ENCODE measurements at places on chromosomes 3 and 15.

GRCh38 chr3:79960594-79960993, 192.8 kb upstream of the ROBO1 start:
- no peak for DNase-seq

- DNase-seq, result no peak
Measured at GRCh38 chr15:56241374-56242105, 2.1 kb downstream of the RFX7 start.

DNA sequence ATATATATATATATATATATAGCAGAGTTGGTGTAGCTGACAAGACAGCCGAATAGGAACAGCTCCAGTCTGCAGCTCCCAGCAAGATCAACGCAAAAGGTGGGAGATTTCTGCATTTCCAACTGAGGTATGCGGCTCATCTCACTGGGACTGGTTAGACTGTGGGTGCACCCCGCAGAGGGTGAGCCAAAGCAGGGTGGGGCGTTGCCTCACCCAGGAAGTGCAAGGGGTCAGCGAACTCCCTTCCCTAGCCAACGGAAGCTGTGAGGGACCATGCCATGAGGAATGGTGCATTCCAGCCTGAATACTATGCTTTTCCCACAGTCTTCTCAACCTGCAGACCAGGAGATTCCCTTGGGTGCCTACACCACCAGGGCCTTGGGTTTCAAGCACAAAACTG, 81.7 kb upstream of the ST3GAL6 start:
- DNase-seq, result no peak

- no peak for DNase-seq
Measured at GRCh38 chr3:69239063-69239462, 116.7 kb upstream of the LMOD3 start.

DNA sequence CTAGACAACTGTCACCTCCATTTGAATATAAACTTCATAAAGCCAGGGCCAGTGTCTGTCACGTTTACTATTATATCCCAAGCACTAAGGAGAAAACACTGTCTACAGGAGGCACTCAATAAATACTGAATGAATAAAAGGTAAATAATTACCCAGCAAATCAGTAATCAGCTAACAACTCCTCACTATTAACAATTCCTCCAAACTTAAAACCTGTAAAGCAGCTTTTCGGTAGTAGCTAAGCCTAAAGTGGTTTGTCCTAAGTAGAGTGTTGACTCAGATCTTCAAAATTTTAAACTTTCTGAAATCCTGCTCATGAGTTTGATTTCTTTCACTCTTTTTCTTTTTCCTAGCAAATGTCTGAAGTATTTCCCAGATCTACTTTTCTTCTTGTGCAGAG, 39.9 kb downstream of the C3orf80 start:
- no peak for DNase-seq

DNA sequence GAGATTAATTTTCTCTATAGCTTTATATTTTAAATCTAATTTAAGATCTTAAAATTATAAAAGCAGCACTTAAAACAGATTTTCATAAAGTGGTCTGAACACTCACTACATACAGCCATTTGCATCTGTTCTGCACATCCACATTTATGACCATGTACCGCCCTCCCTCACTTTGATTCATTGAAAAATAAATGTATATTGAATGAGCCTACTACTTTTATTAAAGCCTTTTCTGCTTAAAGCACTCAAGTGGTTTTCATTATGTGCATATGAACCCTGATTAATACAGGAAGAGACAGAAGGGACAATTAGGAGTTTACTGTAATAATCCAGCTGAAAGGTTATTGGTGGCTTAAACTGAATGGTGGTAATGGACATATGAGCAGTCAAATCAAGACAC, 129.4 kb downstream of the DLG1 start:
- DNase-seq, result no peak

- peak; percentile 87 for DNase-seq
Measured at GRCh38 chr15:41811432-41812195, 16.3 kb upstream of the JMJD7 start.

DNA sequence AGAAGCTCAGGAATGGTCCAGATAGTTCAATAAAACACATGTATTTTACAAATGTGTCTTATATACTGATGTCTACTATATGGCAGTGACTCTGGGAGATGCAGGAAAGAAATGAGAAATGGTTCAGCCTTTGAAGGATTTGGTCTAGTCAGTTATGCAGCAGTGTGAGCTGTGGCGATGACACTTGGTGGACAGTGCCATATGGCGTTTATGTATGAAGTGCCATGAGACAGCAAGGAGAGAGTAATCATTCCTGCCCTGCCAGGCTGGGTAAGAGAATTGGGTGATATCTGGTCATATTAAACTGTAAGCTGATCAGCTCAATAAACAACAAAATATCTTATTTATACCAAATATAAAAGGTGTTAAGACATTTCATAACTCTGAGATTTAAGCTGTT, 47.6 kb upstream of the ANP32A start:
- DNase-seq, result no peak

DNA sequence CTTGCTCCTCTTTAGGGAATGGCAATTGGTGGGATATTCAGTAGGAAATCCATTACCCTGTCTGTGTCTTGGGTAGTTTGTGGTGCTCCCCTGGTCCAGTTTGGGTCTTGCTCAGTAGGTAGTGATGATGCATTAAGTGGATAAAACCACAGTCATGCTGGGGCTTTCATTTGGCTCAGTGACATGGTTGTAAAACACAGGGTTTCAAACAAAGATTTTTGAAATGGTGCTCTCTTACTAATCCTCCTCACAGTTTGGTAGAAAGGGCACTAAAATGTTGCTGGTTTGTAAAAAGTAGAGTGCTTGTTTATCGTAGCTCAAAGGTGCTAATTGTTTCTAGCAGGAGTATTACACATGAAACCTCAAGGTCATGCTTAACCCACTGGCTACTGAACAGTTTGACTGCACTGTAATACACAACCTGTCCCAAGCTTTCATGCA, 22.9 kb downstream of the BBX start:
- DNase-seq, result no peak

GRCh38 chr3:186320862-186321568, 41.0 kb downstream of the DGKG start:
- DNase-seq, result no peak

DNA sequence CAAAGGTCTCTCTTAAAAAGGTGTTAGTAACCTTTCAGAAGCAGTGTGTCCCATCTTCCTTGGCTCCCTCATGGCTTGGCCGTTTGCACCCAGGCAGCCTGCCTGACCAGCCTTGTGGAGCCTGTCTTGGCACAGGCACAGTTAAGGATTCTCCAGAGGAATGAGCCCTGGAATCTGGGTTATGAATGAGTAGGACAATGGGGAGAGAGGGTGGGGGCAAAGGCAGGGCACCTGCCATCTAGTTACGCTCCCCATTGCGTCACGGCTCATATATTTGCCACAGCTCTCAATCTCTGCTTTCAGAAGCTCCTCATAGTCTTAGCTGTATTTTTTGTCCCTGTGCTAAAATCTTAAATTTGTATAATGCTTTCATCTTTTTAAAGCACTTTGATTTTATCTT, 50.6 kb downstream of the WDR76 start:
- no peak for DNase-seq

- DNase-seq, result no peak
Measured at GRCh38 chr15:58631319-58631718, 118.2 kb downstream of the ADAM10 start.

GRCh38 chr15:68608206-68608843, 29.5 kb downstream of the CORO2B start:
- DNase-seq, result peak; percentile 83

GRCh38 chr15:70505411-70505919, 257.9 kb downstream of the UACA start:
- no peak for DNase-seq

- no peak for DNase-seq
Measured at GRCh38 chr15:79798311-79798710, 98.5 kb downstream of the MTHFS start.

DNA sequence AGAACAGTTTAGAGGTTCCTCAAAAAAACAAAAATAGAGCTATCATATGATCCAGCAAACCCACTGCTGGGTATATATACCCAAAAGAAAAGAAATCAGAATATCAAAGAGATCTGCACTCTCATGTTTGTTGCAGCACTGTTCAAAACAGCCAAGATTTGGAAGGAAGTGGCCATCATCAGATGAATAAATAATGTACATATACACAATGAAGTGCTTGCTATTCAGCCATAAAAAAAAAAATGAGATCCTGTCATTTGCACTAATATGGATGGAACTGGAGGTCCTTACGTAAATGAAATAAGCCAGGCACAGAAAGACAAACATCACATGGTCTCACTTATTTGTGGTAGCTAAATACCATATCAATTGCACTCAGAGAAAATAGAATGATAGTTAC, 58.4 kb downstream of the SCAPER start:
- DNase-seq, result no peak

- DNase-seq, result no peak
Measured at GRCh38 chr3:156825795-156826143, 384 bp upstream of the LEKR1 start.
